ENCODE measurements at places on chromosomes 4 and X.

DNA sequence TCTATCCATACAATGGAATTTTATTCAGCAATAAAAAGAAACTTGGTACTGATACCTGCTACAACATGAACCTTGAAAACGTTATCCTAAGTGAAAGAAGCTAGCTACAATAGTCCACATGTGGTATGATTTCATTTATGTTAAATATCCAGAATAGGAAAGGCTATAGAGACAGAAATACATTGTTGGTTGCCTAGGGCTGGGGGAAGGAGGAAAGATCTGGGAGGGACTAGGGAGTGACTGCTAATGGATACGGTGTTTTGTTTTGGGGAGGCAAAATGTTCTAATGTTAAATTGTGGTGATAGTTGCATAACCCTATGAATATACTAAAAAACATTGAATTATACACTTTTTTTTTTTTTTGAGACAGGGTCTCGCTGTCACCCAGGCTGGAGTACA, 141.1 kb upstream of the ARX start:
- DNase-seq: no peak

DNA sequence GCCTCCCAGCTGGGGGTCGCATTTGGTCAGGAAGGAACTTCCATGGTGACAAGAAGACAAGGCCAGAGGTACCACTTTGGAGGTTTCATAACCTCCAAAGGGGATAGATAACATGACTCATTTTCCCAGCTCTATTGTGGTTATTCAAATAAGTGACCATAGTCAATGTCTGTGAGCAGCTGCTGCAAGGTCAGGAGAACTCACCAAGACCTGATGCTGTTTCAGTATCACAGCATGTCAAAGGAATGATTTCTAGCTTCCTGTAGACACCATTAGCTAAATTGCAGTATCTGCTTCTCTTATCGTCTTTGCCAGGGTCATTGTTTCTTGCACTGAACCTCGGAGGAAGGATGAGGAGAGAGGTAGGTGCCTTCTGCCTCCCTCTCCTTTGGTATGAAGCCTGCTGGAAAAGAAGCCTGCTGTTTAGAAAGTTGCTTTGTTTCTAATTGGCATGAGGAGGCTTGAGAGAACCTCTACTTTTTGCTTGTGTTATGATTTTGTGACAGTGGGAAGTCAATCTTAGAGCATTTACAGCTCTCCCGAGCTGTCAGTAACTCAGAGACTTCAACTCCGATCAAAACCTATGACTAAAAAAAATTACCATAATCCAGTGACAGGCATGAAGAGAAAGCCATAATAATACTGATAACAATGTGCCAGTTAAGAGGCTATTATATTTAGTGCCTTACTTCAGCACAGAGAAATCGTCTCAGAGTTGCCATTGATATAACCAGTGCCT, 38.0 kb upstream of the GATB start:
- DNase-seq: no peak

- no peak for DNase-seq
These were observed 296.3 kb upstream of the KLF3 start for GRCh38 chr4:38367642-38368174.

DNA sequence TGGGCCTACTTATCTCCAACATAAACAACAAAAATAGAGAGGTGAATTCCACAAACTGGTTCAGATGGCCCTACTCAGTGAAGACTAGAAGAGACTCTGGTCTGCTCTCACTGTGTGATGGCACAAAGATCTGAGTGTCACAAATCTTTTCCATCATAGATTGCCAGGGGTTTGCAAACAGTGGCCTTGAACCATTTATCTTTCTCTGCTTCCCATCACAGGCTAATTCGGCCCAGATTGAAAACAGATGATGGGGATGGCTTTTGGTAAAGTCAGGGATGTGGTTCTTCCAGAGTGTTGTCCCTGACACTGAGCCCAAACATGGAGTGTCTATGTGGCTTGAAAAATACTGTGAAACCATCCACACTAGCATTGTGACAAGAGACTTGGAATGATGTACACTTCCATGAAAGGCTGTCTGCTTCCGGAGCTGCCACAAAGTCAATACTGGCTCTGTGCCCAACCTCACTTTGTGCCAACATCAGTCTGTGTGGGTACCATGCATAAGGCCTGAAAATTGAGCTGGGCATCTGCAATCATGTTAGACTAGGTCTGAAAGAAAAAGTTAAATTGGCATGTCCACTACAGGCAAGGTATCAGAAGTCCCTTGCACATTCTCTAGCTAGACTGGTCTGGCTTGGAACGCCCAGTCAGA, 25.2 kb upstream of the PLAC1 start:
- no peak for DNase-seq

DNA sequence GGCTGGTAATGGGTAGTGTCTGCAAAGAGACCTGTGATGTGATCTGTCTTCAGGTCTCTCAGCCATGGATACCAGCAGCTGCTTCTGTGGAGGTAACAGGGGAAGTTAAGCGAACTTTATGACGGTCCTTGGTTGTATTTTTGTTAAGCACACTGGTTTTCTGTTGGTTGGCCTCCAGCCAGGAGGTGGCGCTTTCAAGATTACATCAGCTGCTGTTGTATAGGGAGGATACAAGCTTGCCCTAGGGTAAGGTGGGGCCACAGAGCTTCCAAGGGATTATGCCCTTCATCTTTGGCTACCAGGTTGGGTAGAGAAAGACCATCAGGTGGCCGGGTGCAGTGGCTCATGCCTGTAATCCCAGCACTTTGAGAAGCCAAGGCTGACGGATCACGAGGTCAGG, 834.2 kb upstream of the GALNTL6 start:
- no peak for DNase-seq
